Kidney (tissue), 22 donors: ENCODE measurements at places on chromosomes 3 and 15. TPM values are rescaled to one million over a fixed set of nuclear protein-coding genes. Genes with fewer than 3 reads are reported as not detected.

Gene ITIH4
- 15.4 TPM for total RNA-seq

- peak; percentile 40 for DNase-seq
Measured at GRCh38 chr15:92797168-92798052, 102.7 kb upstream of the CHD2 start.

DNA sequence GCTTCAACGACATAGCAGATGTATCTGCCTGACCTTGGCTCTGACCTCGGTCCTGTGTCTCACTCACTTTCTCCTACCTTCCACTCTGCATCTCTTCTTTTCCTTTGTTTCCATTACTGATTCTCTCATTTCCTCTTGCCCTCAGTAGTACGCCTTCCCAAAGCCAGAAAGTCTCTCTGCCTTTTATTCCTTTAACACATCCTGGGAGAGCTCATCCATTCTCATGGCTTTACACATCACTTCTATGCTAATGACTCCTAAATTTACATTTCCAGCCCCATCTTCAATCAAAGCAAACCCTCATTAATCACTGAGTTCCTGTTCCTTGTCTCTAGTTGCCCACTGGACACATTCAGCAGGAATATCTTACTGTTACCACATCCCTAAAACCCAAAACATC, 938.6 kb downstream of the NTRK3 start:
- no peak for DNase-seq

- DNase-seq: no peak
Measured at GRCh38 chr3:154275965-154276364, 48.3 kb downstream of the DHX36 start.

- DNase-seq: no peak
Measured at GRCh38 chr15:92289733-92290132, 103.9 kb upstream of the ST8SIA2 start.

- DNase-seq: no peak
Measured at GRCh38 chr15:77076323-77076915, 5.5 kb upstream of the TSPAN3 start.

- DNase-seq: no peak
Measured at GRCh38 chr15:52523647-52524046, 5.0 kb downstream of the MYO5A start.

DNA sequence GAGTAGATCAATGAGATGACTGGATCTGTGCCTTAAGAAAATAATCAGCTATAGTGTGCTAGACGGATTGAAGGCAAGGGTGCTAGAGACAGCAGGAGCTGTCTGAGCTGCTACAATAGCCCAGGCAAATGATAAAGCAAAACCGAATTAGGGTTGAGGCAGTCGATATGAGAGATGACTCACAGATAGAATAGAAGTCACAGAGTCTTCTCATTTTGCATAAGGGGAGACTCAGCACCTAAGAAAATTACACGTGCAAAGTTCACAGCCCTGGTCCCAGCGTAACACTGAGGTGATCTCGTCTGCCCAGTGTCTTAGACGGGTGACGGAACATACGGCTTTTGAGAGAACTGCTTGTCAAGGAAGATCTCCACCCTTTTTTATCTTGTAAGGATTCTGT, 11.6 kb downstream of the LPP start:
- DNase-seq: no peak

DNA sequence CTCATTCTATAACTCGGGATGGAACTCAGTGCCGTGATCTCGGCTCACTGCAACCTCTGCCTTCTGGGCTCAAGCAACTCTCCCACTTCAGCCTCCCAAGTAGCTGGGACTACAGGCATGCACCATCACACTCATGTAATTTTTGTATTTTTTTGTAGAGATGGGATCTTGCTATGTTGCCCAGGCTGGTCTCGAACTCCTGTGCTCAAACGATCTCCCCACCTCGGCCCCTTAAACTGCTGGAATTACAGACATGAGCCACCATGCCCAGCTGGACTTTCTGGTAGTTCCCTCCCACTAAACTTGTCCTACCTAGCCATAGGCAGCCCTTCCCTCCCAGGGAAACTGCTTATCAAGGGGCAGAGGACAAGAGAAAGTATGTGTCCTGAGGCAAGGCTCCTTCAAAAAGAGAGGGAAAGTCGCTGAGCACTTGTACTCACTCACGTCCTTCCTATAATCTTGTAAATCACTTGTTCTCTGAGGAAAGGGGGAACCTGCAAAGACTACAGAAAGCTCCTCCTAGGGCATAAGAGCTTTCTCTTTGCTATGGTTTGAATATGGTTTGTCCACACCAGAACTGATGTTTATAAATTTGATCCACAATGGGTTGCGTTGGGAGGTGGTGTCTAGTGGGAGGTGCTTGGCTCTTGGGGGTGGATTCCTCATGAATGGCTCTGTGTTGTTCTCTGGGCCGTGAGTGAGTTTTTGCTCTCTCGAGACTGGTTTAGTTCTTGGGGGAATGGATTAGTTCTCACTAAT, 13.6 kb upstream of the TBL1XR1 start:
- no peak for DNase-seq

DNA sequence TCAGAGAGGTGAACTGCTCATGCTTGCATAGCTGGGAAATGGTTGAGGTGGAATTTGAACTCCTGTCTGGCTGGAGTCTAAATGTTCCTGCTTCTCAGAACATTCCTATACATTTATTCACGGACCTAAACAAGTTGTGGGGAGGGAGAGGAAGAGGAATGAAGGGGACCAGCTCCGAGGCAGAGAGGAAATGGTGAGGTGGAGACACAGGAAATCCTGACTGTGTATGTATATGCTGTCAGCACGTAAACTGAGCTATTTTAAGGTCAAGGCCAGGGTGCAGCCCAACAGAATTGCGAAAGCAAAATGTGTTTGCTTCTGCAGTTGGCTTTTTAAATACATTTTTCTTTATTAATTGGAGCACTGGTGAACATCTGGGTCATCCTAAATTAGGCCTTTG, 74.1 kb upstream of the POMGNT2 start:
- no peak for DNase-seq

DNA sequence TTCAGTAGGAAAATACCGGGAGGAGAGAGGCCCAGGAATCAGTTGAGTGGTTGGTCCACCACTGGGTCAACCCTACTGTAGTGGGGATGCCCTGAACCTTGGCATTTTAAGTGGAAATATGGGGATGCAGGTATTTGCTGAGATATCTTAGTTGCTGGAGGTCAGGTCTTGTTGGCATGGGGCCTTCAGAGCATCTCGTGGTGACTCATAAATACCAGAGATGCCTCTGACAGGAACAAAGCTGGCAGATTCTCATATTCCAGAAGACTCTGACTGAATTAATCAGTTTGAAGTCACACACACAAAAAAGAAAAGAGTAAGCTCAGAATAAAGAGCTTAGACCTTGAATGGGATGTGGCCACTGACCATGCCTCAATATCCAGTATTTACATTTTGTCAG, 91.6 kb downstream of the CACNA2D3 start:
- no peak for DNase-seq

- DNase-seq: no peak
Measured at GRCh38 chr15:78064544-78064943, 13.0 kb downstream of the TBC1D2B start.

DNA sequence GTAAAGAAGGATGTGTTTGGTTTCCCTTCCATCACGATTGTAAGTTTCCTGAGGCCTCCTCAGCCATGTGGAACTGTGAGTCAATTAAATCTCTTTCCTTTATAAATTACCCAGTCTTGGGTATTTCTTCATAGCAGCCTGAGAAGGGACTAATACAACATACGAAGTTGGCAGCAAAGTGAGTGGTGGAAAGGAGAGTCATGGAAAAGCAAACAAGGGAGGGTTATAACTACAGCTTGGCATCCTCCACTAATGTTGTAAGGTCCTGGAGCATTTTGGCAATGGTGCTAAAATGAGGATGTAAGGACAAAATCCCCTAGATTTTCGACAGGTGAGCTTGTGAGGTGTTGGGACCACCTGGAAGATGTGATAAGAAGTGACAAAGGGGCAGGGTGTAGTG, 5.8 kb upstream of the TMEM41A start:
- no peak for DNase-seq
